ENCODE measurements at places on chromosomes 12 and 14.

DNA sequence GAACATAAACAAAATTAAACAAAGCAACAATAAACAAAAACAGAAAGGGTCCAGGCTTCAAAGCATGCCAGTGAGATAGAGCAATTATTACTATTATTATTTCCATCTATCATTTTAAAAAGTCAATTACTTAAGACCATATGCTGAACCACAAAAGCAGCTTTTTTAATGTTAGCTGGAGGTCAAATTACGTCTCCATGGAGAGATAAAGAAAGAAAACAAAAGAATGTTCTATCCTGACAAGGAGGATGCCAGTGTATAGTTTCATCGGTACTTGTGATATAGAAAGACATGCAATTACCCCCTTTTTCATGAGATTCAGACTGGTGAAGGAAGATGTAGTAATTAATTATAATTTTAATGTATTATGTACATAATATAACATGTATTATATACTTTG, 81.6 kb upstream of the DCN start:
- no peak for DNase-seq

- DNase-seq: no peak
Observed at GRCh38 chr14:100726550-100727085, at the start of gene DLK1. Gene DLK1 (plus strand): TSS chr14:100726892. CDS start chr14:100727069, 177 bp downstream.

DNA sequence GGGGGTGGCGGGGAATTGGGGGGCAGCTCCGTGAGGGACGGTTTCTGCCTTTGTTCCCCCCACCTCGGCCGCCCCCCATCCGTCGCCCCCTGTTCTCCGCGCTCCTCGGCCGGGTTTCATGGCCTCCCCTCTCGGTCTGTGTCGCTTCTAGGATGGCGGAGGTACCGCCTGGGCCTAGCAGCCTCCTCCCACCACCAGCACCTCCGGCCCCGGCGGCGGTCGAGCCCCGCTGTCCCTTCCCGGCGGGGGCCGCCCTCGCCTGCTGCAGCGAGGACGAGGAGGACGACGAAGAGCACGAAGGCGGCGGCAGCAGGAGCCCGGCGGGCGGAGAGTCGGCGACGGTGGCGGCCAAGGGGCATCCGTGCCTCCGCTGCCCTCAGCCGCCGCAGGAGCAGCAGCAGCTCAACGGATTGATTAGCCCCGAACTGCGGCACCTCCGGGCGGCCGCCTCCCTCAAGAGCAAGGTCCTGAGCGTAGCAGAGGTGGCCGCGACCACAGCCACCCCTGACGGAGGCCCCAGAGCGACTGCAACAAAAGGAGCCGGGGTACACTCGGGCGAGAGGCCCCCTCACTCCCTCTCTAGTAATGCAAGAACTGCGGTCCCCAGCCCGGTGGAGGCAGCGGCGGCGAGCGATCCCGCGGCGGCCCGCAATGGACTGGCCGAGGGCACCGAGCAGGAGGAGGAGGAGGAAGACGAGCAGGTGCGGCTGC, 575 bp downstream of the NAA30 start:
- peak; percentile 17 for DNase-seq

GRCh38 chr12:65511134-65511834, 232.8 kb downstream of the MSRB3 start:
- DNase-seq: no peak
